ENCODE measurements at places on chromosomes 12 and 14.
A peak's percentile ranks its signal among the peaks of the same experiment; 100 is the strongest.

GRCh38 chr14:73313151-73313550 lies 75.8 kb downstream of the PAPLN start:
- DNase-seq = no peak

GRCh38 chr14:21047378-21047781 lies 5.2 kb downstream of the RNASE7 start:
- no peak for DNase-seq

GRCh38 chr14:97959251-97959650 lies 1162.1 kb downstream of the VRK1 start:
- no peak for DNase-seq

DNA sequence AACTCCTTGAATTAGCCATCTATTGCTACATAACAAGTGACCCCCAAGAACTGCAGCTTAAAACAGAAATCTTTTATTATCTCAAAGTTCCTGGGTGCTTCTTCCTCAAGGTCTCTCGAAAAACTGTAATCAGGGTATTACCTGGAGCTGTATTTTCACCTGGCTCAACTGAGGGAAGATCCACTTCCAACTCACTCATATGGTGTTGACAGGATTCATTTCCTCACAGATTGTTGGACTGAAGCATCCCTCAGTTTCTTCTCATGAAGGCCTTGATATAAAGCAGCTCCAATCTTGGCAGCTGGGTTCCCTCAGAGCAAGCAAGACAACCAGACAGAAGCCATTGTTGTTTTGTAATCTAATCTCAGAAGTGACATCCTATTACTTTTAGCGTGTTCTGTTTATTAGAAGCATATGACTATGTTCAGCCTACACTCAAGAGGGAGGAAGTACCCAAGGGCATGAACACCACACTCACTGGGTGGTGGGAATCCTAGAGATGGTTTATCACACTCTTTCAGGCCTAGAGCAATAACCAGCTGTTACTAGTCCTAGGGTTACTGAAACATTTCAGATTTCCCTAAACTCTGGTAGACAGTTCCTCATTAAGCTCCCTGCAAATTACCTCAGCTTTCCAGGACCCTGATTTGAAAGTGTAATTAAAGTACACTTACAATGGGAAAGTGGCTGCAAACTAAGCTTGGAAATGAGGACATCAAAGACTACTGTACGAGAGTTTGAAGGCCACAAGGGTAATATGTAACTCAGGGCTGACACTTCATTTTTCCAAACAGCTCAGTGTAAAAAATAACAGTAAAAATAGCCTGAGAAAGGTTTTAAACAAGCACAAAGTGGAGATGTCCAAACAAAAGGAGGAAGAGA lies 222.2 kb downstream of the SEC23A start:
- DNase-seq = no peak

- no peak for DNase-seq
Observed at GRCh38 chr14:68922886-68923285, 56.2 kb downstream of the ACTN1 start.

GRCh38 chr14:99423434-99423833 lies 57.2 kb downstream of the SETD3 start:
- no peak for DNase-seq

DNA sequence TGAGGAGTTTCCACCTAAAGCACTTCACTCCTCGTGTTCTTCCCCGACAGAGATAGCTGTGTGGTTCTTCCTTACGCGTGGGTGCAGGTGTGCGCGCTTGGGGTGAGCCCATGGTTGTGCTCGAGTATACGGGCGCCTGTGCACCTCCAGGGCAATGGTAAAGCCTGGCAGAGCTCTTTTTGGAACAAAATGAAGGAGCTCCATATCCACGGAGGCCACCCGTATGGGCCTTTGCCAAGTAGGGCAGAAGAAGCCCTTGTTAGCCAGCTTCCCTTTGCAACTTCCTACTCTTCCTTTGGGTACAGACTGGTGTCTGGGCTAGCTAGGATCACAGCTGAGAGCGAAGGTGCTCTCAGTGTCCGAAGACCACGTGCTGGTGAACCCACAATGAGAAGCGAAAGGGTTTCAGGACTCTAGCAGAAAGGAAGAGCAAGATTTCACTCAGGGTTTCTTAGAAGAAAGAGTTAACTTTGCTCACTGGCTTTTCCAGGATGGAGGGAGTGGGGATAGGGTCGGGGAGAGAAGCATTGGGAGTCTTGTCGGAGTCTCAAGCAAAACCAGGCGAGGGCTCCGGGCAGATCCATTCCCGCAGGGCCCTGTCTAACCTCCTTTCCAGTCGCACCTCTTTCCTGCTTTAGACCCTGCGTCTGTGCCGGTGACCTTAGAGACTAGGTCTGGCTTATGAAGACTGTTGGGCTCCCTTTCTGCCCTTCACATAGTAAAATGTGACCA lies 960 bp upstream of the LRFN5 start:
- no peak for DNase-seq

DNA sequence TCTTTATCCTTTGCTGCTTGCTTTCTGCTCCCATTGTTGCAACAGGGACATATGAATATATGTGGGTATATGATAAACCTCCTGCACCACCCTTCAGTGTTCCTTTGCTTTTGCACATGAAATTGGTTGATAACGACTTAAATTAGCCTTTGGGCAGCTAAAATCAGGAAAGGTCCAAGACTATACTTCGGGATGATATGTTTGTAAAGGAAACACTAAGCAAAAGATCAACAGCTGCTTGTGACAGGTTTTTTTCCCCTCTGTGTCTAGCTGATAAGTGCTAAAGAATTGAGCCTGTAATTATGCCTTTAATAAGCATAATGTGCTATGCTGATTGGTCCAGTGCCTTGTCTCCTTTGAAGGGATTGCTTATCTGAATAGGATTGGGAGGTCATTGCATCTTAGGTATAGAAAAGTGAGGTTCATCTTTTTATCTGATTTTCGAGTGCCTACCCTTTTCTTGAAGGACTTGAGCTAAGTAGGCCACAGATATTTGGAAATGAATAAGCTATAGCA lies 59.4 kb downstream of the PPHLN1 start:
- no peak for DNase-seq

- no peak for DNase-seq
Observed at GRCh38 chr12:92695577-92695976, 7.2 kb upstream of the PLEKHG7 start.

GRCh38 chr12:103207936-103208335 lies 250.5 kb downstream of the ASCL1 start:
- no peak for DNase-seq

GRCh38 chr12:26845057-26845666 lies 12.2 kb upstream of the ITPR2 start:
- DNase-seq = no peak

GRCh38 chr14:39668449-39668848 lies 236.2 kb upstream of the FBXO33 start:
- no peak for DNase-seq

- no peak for DNase-seq
Observed at GRCh38 chr14:92322516-92322915, 449 bp upstream of the SLC24A4 start.

DNA sequence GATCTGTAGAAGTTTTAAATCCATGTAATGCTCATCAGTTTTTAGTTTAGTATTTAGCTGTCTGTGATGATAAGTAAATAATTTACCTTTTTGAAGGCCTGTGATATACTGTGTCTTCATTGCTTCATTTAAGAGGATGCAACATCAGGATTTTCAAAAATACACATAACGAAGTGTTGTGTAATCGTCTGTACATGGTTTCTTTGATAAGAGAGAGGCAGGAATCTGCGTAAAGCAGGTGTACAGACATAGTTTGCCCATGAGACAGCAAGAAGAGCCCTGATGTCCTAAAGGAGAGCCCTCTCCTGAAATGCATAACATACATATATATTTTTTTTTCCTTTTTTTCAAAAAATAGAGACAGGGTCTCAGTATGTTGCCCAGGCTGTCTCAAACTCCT lies 44.8 kb downstream of the RASSF3 start:
- no peak for DNase-seq

DNA sequence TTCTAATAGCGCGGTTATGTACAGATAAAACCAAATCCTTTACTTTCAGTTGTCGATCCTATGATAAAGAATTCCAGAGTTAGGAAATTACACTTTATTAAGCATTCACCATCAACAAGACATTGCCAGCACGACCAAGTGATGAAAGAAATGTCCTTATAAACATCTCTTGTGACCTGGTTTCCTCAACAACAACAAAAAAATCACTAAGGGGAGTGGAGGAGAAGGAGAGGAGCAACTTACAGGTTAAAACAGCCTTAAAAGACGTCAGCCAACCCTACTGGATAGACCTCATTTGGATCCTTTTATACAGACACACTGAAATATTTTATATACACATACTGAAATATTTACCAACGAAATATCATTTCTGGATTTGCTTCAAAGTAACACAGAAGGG lies 22.8 kb downstream of the SART3 start:
- DNase-seq = no peak

DNA sequence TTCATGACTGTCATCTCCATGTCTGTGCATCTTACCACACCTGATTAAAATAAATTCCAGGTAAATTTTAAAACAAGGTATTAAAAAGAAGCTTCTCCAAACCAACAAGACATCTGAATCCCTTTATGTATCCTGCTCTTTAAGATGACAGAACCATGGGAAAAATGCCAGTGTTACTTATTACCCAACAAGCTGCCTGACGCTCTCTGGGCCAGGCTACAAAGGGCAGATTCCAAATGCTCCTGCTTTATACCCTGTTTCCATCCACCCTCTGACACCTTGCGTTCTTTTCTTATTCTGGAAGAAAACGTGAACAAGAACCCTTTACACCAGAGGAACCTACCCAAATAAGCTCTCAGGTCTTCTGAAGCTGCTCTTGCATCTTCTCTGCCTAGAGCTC lies 70.7 kb downstream of the SLC8A3 start:
- DNase-seq = no peak

DNA sequence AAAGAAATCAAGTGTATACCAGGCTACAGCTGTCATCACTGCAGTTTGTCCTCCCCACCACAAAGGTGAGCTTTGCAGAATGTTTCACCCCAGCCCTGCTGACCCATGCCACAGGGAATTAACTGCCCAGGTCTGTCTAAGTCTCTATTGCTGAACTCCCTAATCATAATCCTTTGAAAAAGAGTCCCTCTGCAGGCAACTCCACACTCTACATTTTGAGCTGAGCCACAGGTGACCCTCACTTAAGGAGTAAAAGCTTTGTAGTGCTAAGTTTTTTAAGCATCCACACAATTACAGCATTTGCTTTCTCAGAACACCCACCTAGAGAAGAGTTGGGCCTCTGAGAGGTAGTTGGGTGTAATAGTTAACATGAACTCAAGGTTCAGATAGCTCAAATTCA lies 90.0 kb downstream of the C12orf50 start:
- no peak for DNase-seq

DNA sequence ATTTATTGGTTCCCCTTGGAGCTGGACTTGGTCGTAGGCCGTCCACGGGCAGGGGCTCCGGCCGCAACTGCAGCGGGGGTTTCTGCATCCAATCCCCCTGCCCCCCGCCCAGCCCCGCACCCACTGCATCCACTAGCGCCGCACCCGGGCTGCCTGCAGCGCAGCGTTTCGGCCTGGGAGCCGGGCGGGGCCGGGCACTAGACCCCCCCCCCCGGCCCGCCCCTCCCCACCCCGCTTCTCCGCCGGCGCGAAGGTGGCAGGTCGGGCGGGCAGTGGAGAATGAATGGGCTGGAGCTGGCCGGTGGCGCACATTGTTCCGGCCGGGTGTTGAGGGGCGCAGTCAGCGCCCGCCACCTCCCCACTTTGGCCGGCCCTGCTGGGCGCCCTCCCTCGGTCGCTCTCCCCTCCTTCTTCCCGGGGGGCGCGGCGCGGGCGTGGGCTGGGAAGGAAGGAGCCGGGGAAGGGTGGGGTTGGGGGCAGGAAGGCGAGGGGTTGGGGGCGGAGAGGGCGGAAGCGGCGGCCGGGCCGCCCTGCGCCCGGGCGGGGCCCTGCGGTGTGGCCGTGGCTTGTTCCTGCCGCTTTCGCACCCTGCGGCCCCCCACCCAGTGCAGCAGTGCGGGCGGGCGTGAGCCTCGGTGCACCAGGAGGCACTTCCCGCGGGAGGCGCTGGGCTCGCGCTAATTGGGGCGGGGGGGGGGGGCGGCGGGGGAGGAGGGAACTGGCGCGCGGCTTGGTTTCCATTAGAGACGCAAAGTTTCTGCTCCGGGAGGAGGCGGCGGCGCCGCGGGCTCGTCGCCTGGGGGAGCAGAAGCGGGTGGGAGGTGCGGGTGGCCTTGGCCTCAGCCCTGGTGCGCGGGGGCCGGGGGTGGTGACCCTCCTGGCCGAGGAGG lies 841 bp downstream of the CALM1 start:
- peak; percentile 68 for DNase-seq

DNA sequence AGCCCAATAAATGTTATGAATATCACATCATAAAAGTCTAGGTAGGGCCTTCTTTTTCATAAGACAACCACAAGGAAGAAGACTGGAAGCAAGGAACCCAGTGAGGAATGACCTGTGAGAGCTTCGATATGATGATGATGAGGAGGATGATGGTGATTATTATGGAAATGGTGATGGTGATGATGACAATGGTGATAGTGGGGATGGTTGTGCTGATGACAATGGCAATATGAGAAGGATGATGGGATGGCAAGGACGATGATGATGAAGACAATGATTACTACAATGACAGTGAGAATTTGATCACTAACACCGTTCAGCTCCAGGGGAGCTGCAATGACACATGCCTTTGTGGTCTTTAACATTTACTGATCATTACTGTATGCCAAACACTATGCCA lies 7.7 kb upstream of the CKAP4 start:
- no peak for DNase-seq

DNA sequence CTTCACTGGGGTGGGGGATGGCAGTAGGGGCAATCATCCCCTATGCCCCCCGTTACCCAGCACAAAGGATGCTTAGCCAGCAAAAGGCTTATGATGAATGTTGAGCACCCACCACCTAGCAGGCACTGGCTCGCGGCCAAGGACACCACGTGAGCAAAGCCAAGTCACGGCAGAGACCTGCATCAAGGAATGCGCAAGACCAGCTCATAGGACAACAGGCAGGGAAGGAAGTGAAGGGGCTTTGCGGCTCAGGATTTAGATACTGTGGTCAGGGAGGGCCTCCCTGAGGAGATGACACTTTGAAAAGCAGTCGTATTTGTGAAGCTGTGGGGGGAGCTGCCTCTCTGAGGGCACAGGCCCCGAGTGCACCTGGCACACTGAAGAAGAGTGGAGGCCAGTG lies 32.8 kb downstream of the SH2B3 start:
- peak; percentile 43 for DNase-seq

DNA sequence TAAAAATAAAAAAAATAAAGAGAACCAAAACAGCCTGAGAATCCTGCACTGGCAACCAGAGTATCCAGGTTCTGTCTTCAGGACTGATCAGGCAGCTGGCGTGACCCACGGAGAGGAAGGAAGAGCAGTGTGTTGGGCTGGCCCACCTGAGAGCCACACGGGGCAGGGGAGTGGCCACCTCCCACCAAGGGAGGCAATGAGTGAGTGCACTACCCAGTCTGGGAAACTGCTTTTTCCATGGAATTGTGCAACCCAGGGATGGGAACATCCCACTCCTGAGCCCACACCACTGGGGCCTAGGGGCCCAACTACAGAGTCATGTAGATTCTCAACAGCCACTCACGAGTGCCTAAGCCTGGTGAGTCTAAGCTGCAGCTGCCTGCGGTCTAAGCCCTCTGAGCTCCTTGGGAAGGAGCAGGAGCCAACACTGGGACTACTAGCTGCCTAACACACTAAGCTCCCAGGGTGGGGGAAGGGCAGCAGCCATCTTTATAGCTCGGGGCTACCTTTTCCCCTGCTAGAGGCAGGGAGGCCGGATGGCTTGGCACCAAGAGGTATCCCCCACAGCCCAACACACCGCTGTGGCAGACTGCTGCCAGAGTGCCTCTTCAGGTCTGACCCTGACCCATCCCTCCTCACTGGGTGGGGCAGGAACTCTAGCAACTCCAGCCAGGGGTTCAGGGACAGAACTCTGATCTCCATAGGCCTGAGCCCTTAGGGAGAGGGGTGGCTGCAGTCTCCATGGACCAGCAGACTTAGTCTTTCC lies 610.9 kb downstream of the RERGL start:
- DNase-seq = no peak

All from stimulated activated naive CD4-positive, alpha-beta T cell treated with Interleukin-2 at 50 U/mL for 16 hours (primary cell).